ENCODE measurements at places on chromosomes 16 and 17.
A peak's percentile ranks its signal among the peaks of the same experiment; 100 is the strongest.

GRCh38 chr17:77264617-77265230, 124.0 kb downstream of the SEC14L1 start:
- no peak for DNase-seq

- no peak for DNase-seq
Measured at GRCh38 chr17:83176623-83177583, 97.5 kb downstream of the METRNL start.

- DNase-seq, result peak; percentile 45
Measured at GRCh38 chr17:4177806-4178205, 34.8 kb downstream of the CYB5D2 start.

DNA sequence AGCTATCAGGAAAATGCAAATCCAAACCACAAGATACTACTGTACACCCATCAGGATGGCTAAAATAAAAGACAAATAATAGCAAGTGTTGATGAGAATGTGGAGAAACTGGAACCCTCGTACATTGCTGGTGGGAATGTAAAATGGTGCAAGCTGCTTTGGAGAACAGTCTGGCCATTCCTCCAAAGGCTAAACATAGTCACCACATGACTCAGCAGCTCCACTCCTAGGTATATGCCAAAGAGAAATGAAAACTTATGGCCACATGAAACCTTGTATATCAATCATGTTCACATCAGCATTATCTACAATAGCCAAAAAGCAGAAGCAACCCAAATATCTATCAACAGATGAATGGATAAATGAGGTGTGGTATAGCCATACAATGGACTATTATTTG, 28.5 kb downstream of the VAC14 start:
- DNase-seq, result no peak

- no peak for DNase-seq
Measured at GRCh38 chr16:89070590-89070989, 23.1 kb upstream of the ACSF3 start.

DNA sequence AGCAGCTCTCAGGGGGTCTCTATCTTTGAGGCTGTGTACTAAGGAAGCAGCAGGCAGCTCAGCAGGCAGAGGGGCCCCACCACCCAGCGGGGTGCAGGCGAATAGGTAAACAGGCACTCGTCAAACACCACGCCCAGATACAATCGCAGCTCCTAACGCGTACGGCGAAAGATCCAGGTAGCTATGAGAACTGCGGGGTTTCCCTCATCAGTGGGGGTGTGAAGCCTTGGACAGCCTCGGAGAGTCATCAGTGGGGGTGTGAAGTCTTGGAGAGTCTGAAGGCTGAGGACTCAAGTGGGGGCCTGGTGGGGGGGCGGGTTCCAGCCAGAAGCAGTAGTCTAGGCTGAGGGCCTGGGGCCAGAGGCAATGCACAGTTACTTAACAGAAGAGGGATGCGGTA, 69.0 kb downstream of the RTN4RL1 start:
- DNase-seq, result no peak

- DNase-seq, result peak; percentile 73
Measured at GRCh38 chr16:29710227-29711219, 31.5 kb downstream of the QPRT start.

- no peak for DNase-seq
Measured at GRCh38 chr17:6940186-6940649, 55.6 kb upstream of the ALOX12 start.

GRCh38 chr17:71085238-71086033, 916.1 kb downstream of the KCNJ2 start:
- DNase-seq, result no peak

DNA sequence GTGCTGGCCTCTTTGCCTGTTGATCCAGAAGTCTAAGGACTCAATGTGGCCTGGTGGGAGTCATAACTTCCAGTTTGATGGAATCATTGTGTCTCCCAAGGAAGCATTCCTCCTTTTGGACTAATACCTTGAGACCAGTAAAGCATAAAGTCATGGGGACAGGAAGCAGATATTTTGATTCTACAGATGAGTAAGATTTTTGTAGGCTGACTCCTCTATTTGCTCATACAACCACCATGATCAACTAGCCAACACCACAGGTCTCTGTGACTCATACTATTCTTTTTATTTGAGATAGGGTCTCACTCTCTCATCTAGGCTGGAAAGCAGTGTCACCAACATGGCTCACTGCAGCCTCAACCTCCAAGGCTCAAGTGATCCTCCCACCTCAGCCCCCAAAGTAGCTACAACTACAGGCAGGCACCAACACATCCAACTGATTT, 6.2 kb downstream of the MT2A start:
- no peak for DNase-seq

GRCh38 chr17:75013092-75013559, 656 bp downstream of the MRPL58 start:
- DNase-seq, result no peak

- DNase-seq, result no peak
Measured at GRCh38 chr16:55575496-55575895, 9.0 kb downstream of the CAPNS2 start.

GRCh38 chr17:30375661-30376060, 3.1 kb upstream of the CPD start:
- DNase-seq, result no peak

GRCh38 chr17:39175695-39176093, 9.7 kb upstream of the ARL5C start:
- DNase-seq, result no peak

DNA sequence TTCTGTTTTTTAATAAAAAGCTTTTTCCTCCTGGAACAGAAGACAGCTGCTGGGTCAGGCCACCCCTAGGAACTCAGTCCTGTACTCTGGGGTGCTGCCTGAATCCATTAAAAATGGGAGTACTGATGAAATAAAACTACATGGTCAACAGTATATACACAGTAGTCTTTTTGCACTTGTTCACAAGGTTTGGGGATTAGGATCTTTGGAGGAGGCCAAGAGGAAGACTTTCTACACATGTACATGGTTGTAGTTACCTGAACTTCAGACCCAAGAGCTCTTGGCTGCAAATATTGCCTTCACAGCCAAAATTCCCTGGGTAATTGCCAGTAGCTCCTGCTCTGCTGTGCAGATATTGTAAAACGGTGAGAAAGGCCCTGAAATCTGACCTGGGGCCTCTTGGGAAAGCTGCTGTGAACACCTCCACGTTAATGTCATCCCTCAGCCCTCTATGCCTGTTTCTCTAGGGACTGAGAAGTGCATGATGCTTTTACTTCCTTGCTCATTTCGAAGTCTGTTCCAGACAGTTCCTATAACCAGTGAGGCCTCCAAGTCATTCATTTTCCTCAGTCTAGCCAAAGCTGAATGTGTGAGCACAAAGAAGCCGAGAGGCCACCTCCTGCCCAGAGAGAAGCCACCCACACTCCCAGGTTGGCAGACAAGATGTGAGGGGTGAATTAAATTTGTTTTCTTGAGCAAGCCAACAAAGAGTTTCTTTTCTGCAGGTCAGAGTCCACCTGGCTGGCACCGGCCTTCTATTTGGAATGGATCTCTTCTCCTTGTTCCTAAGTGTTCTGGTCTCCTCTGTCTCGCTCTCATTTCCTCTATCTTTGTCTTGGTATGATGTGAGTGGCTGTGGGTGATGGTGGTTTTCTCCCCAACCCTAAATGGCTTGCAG, 15.9 kb downstream of the ANKRD40 start:
- no peak for DNase-seq

DNA sequence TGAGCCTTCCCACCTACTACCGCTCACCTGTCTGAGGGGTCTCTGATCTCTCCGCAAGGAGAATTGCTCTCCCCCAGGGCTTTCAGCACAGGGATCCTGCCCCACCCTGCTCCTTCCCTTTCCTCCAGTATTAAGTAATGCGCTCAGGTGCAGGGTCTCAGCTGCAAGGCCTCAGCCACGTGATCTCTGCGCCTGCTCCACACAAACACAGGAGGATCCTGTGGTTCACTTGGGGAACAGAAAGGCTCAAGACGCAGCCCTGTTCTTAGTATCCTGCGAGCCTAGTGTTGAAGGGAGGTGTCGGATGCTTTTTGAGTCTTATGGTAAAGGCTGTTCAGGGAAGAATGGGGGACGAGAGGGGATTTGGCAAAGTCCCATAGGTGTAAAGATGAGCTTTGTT, 41.6 kb upstream of the GCSH start:
- no peak for DNase-seq

GRCh38 chr16:87273471-87274030, 43.6 kb downstream of the C16orf95 start:
- no peak for DNase-seq

GRCh38 chr16:66427871-66428681, 981 bp downstream of the BEAN1 start:
- no peak for DNase-seq

DNA sequence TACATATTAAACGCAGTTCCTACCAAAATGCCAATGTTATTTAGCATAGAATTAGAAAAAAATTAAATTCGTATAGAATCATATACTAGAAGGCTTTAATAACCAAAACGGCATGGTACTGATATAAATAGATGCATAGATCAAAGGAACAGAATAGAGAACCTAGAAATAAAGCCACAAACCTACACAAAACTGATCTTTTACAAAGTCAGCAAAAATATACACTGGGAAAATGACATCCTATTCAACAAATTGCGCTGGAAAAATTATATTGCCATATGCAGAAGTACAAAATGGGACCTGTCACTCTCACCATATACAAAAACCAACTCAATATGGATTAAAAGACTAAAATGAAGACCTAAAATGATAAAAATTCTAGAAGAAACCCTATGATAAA, 1882.6 kb downstream of the TP53TG3F start:
- no peak for DNase-seq

GRCh38 chr17:74859459-74860228, at the start of gene GRIN2C:
GRIN2C (minus strand) TSS chr17:74859885; CDS start chr17:74855092, 4,793 bp downstream.
- DNase-seq, result peak; percentile 40

DNA sequence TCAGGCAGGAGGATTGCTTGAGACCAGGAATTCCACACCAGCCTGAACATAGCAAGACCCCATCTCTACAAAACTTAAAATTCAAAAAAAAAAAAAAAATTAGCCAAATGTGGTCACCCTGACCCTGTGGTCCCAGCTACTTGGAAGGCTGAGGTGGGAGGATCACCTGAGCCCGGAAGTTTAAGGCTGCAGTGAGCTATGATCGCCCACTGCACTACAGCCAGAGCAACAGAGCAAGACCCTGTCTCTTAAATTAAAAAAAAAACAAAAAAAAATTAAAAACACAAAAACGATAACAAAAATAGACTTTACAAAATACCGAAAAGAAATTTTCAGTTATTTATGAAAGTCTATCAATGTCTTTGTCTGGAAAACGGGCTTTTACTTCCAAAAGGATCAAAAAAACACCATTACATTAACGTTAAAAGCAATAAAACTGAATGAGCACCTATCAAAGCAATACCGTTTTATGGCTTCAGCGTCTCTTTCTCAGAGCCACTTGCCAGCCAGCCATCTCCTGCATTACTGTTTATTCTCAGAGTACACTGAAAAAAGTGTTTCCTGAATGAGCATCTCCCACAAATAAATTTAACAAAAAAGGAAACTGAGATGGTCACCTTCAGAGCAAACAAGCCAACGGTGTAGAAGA, 6.1 kb downstream of the USP7 start:
- DNase-seq, result no peak

GRCh38 chr17:76273445-76274111, 8.4 kb downstream of the UBALD2 start:
- DNase-seq, result no peak

DNA sequence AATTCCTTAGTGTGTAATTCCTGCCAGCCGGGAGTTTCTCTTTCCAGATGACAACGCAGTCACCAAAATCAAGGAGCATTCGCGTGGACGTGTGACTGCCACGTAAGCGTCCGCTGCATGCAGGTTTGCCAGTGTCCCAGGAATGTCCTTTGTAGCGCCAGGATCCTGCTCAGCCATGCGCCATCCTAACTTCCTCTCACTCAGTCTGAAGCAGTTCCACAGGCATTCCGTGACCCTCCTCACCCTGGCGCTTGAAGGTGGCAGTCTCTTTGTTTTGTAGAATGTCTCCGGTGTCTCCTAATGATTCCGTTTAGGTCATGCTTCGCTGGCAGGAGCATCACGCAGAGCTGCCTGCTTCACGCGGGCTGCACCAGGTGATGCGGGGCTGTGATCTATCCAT, 88.6 kb downstream of the RPTOR start:
- DNase-seq, result no peak

GRCh38 chr17:16040710-16041251, 41.2 kb downstream of the TTC19 start:
- no peak for DNase-seq
